ENCODE measurements at places on chromosomes 12 and 14. TPM values are rescaled to one million over a fixed set of nuclear protein-coding genes. Genes with fewer than 3 reads are reported as not detected.

The PTGER2 gene
- total RNA-seq: 9.6 TPM

The NOP9 gene
- total RNA-seq: 34.0 TPM

The TGM1 gene
- 14.0 TPM for total RNA-seq

The GSC gene
- total RNA-seq: not detected

The TSHR gene
- total RNA-seq: not detected

The RIN3 gene
- 36.3 TPM for total RNA-seq

The PDE3A gene
- not detected for total RNA-seq

The KRT6C gene
- total RNA-seq: not detected

The STK38L gene
- total RNA-seq: 30.6 TPM

The CMTM5 gene
- total RNA-seq: 0.30 TPM

DNA sequence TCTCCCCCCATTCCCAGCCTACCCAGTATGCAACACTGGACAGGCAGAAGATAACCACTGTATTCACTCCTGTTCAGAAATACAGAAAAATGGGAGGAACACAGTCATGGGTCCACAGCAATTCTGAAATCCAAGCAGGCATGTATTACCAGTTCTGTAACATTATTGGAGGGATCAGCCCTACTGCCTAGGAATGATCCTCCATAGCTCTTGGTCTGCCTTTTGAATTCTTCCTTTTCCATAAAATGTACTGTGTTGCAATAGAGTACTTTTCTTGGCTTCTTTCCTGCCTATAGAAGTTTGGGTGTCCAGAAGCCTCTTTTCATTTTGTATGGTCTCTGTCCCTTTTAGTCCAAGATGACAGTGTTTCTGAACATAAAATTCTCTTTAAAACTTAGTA is 46.5 kb downstream of the SPATS2 start:
- H3K4me3 ChIP-seq: no peak overlapping the region
- no peak overlapping the region for H3K27ac ChIP-seq
- no peak for DNase-seq
- peaks cover 4% of the 10 kb centered on the region for H3K4me1 ChIP-seq
- no peaks in the 10 kb centered on the region for H3K36me3 ChIP-seq
- no peaks in the 10 kb centered on the region for H3K27me3 ChIP-seq

- H3K4me3 ChIP-seq: no peak overlapping the region
- no peaks in the 10 kb centered on the region for H3K27me3 ChIP-seq
- H3K36me3 ChIP-seq: no peaks in the 10 kb centered on the region
Observed at GRCh38 chr12:16788506-16789203, 182.7 kb upstream of the LMO3 start.

GRCh38 chr12:126950266-126950665 is 1316.7 kb upstream of the TMEM132C start:
- no peak overlapping the region for H3K4me3 ChIP-seq
- no peak for DNase-seq
- H3K4me1 ChIP-seq: no peaks in the 10 kb centered on the region

DNA sequence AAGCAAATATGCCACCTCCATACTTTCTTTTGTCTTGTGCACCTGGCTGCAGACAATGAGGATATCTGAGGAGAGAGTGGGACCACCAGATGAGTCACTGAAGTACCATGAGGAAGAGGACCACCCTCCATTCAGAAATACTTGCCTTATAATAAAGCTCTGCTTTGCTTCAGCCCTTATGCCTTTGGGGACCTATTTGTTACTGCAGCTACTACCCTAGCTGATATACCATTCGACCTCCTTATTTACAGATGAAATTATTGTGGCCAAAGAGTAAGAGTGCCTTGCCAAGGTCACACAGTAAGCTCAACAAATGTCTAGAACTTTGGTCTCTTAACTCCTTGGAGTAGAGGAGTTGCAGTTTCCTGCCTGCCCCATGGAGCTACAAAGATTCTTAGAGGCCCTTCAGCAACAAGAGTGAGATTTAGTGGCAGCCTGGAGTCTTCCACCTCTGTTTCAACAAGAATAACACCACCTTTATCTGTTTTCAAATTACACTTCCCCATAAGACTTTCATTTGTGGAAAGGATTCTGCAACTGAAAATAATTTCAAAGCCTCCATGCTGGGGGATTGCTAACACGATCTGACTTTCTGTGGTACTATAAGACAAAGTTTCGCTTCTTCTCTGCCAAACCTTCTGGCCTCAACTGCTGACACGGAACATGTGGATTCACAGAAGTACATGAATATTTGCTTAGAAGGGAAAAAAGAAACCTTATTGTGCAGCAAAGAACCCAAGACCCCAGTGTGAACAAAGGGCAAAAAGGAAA is 3.6 kb downstream of the CMKLR1 start:
- no peaks in the 10 kb centered on the region for H3K36me3 ChIP-seq
- H3K27ac ChIP-seq: peak overlapping the region; percentile 47
- peaks cover 19% of the 10 kb centered on the region for H3K4me1 ChIP-seq
- no peak for DNase-seq
- H3K27me3 ChIP-seq: peaks cover 25% of the 10 kb centered on the region

DNA sequence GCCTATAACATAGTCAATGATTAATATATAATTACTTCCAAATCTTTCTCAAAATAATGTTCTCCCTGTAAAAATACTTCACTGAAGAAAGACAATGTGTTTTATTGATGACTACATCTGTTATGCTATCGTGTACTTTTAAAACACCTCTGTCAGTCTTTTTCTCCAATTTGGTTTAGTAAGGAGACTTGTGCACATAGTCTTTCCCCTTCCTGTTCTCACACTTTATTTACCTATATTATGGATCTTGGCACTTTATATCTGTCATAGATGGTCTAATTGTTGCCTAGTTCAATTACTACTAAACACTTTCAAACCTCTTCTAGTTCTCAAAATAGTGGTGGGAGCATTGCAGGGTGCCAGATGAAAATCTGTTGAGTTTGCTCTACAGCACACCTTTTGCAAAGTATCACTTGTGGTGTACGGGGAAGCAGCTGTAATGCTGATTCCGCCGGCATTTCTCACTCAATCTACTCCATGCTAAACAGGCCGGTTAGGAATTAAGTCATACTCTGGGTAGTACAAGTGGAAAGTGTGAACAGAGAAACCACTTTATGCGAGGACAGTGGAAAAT is 1.1 kb upstream of the INSM2 start:
- H3K27me3 ChIP-seq: peaks cover 70% of the 10 kb centered on the region
- H3K27ac ChIP-seq: no peak overlapping the region
- H3K4me1 ChIP-seq: peaks cover 12% of the 10 kb centered on the region
- no peak for DNase-seq

GRCh38 chr12:61987173-61987572 is 273.0 kb upstream of the USP15 start:
- no peaks in the 10 kb centered on the region for H3K27me3 ChIP-seq
- no peaks in the 10 kb centered on the region for H3K36me3 ChIP-seq
- H3K27ac ChIP-seq: no peak overlapping the region
- H3K4me3 ChIP-seq: no peak overlapping the region
- H3K4me1 ChIP-seq: no peaks in the 10 kb centered on the region

- DNase-seq: peak; percentile 54
- peaks cover 99% of the 10 kb centered on the region for H3K4me1 ChIP-seq
- peak overlapping the region; percentile 17 for H3K4me3 ChIP-seq
- no peaks in the 10 kb centered on the region for H3K27me3 ChIP-seq
- peaks cover 11% of the 10 kb centered on the region for H3K36me3 ChIP-seq
Observed at GRCh38 chr12:47397664-47398281, 308.1 kb downstream of the RPAP3 start.

- H3K27me3 ChIP-seq: no peaks in the 10 kb centered on the region
- no peaks in the 10 kb centered on the region for H3K4me1 ChIP-seq
- no peak for DNase-seq
- no peak overlapping the region for H3K27ac ChIP-seq
Observed at GRCh38 chr14:65750906-65751305, 338.4 kb downstream of the FUT8 start.

GRCh38 chr12:57611108-57611826 is at the start of gene ARHGEF25:
ARHGEF25 (plus strand) TSS chr12:57611435; CDS start chr12:57611895, 460 bp downstream.
- peaks cover 23% of the 10 kb centered on the region for H3K27me3 ChIP-seq
- no peak within 1 kb of the TSS for H3K27ac ChIP-seq
- H3K4me1 ChIP-seq: peaks cover 10% of the 10 kb centered on the region
- peak within 1 kb of the TSS; percentile 36 for H3K4me3 ChIP-seq
- peak; percentile 58 for DNase-seq

GRCh38 chr14:24065408-24065807 is 6.0 kb upstream of the CPNE6 start:
- peaks cover 4% of the 10 kb centered on the region for H3K4me1 ChIP-seq
- no peaks in the 10 kb centered on the region for H3K36me3 ChIP-seq
- no peak for DNase-seq
- H3K4me3 ChIP-seq: no peak overlapping the region

- DNase-seq: no peak
- H3K27me3 ChIP-seq: no peaks in the 10 kb centered on the region
- H3K4me1 ChIP-seq: peaks cover 29% of the 10 kb centered on the region
- no peak overlapping the region for H3K27ac ChIP-seq
Observed at GRCh38 chr12:39671898-39672875, 52.6 kb upstream of the ABCD2 start.

GRCh38 chr14:102973706-102974285 is 51.3 kb downstream of the AMN start:
- no peak for DNase-seq
- no peak overlapping the region for H3K27ac ChIP-seq
- no peaks in the 10 kb centered on the region for H3K36me3 ChIP-seq
- H3K4me3 ChIP-seq: no peak overlapping the region
- H3K4me1 ChIP-seq: no peaks in the 10 kb centered on the region

- peak overlapping the region; percentile 83 for H3K27ac ChIP-seq
- no peaks in the 10 kb centered on the region for H3K36me3 ChIP-seq
- peaks cover 9% of the 10 kb centered on the region for H3K27me3 ChIP-seq
- H3K4me1 ChIP-seq: peaks cover 24% of the 10 kb centered on the region
- no peak overlapping the region for H3K4me3 ChIP-seq
Observed at GRCh38 chr12:14880890-14881453, 4.7 kb downstream of the MGP start.

- H3K4me3 ChIP-seq: no peak overlapping the region
- peaks cover 50% of the 10 kb centered on the region for H3K27me3 ChIP-seq
- no peak for DNase-seq
- H3K27ac ChIP-seq: no peak overlapping the region
- no peaks in the 10 kb centered on the region for H3K36me3 ChIP-seq
Observed at GRCh38 chr14:99688210-99688581, 4.1 kb downstream of the CYP46A1 start.

- no peak for DNase-seq
- H3K4me3 ChIP-seq: no peak overlapping the region
- peaks cover 34% of the 10 kb centered on the region for H3K4me1 ChIP-seq
- H3K36me3 ChIP-seq: no peaks in the 10 kb centered on the region
- H3K27me3 ChIP-seq: peaks cover 20% of the 10 kb centered on the region
Observed at GRCh38 chr12:106910202-106910601, 45.5 kb upstream of the TMEM263 start.

GRCh38 chr14:90302529-90303303 is 29.0 kb downstream of the NRDE2 start:
- H3K36me3 ChIP-seq: peaks cover 25% of the 10 kb centered on the region
- DNase-seq: no peak
- no peaks in the 10 kb centered on the region for H3K27me3 ChIP-seq
- H3K4me1 ChIP-seq: peaks cover 11% of the 10 kb centered on the region
- H3K4me3 ChIP-seq: no peak overlapping the region
- no peak overlapping the region for H3K27ac ChIP-seq
